ENCODE measurements at places on chromosomes 12 and 14. TPM values are rescaled to one million over a fixed set of nuclear protein-coding genes. Genes with fewer than 3 reads are reported as not detected.

Gene KRT82
- total RNA-seq = not detected

Gene SLC41A2
- 11.1 TPM for total RNA-seq

Gene LTBP2
- total RNA-seq = 0.37 TPM

Gene RASAL1
- 10.6 TPM for total RNA-seq

Gene SYCP3
- 0.16 TPM for total RNA-seq

Gene GATC
- 26.3 TPM for total RNA-seq

Gene ATL1
- 0.91 TPM for total RNA-seq

Gene PRKD1
- total RNA-seq = not detected

Gene SYNE3
- total RNA-seq = 34.2 TPM

Gene TAS2R50
- total RNA-seq = 0.53 TPM

Gene PTPRB
- not detected for total RNA-seq

Gene UNC79
- total RNA-seq = 0.02 TPM

Gene RIN3
- 23.1 TPM for total RNA-seq

Gene PLEKHH1
- 5.7 TPM for total RNA-seq

Gene PLA2G1B
- total RNA-seq = 0.51 TPM

Gene BATF
- total RNA-seq = 165 TPM

Gene LRRC10
- total RNA-seq = not detected

Gene SSPN
- total RNA-seq = not detected

Gene DPY19L2
- total RNA-seq = 0.70 TPM

Gene OAS1
- 50.5 TPM for total RNA-seq

Gene COL2A1
- not detected for total RNA-seq

Gene HRK
- not detected for total RNA-seq

Gene P2RX2
- total RNA-seq = not detected

Gene IAPP
- not detected for total RNA-seq

Gene KCNC2
- total RNA-seq = not detected

Gene ARHGDIB
- 596 TPM for total RNA-seq

Gene SLC24A4
- not detected for total RNA-seq

Gene PMEL
- 0.86 TPM for total RNA-seq

Gene RTN1
- total RNA-seq = not detected

Gene DBX2
- not detected for total RNA-seq

Gene KRT6C
- total RNA-seq = not detected

Gene TMEM132C
- not detected for total RNA-seq

Gene MFAP5
- not detected for total RNA-seq

Gene SYT1
- total RNA-seq = not detected

Gene YY1
- 99.7 TPM for total RNA-seq

Gene OTOGL
- not detected for total RNA-seq

Gene RPS6KL1
- 6.0 TPM for total RNA-seq

Gene FGF6
- total RNA-seq = not detected

Gene POMT2
- total RNA-seq = 18.2 TPM

Gene TBK1
- 14.0 TPM for total RNA-seq

Gene RARG
- 20.0 TPM for total RNA-seq

Gene AHSA1
- total RNA-seq = 318 TPM

Gene PTPRQ
- total RNA-seq = not detected

Gene TDRD9
- 0.42 TPM for total RNA-seq
